Iris pigment epithelial cell (primary cell): ENCODE measurements at places on chromosomes 2 and 18.

DNA sequence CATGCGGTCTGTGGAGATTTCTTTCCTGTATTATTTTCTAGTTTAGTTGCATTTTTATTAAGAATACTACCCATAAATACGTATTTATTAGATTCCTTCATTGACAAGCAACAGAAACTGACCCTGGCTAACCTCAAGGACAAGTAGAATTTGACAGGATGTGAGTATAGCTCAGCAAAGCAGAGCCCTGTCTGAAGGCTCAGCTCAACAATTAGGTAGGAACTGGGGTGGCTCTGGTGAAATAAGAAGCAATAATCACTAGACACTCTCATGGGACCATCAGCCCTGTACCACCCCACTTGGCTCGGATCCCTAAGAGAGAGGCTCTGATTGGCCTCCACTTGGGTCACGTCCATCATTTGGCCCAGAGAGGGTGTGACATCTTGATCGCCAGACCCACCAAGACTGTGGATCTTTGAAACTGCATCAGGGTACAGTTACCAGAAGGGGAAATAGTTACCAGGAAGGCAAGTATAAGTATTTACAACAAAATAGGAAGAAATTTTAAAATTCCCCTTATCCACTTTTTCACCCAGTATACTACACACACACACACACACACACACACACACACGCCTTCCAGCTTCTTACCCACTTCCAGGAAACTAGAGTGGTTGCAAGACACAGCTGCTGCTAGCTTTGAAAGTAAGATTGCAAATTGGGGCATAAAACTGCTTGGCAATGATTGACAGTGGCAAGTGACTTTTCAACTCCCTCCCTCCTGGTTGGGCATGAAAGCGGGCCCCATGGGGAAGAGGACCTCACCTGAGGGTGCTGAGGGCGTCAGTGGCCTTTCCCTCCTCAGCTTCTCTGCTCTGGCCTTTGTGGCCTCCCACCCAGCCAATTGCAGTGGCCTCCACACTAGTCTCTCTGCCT lies 41.8 kb downstream of the KCTD18 start:
- no peak for DNase-seq

- no peak for DNase-seq
Measured at GRCh38 chr2:1619556-1619955, 124.8 kb downstream of the PXDN start.

- DNase-seq, result peak; percentile 93
Measured at GRCh38 chr2:46984642-46985476, 69.3 kb upstream of the MCFD2 start.

DNA sequence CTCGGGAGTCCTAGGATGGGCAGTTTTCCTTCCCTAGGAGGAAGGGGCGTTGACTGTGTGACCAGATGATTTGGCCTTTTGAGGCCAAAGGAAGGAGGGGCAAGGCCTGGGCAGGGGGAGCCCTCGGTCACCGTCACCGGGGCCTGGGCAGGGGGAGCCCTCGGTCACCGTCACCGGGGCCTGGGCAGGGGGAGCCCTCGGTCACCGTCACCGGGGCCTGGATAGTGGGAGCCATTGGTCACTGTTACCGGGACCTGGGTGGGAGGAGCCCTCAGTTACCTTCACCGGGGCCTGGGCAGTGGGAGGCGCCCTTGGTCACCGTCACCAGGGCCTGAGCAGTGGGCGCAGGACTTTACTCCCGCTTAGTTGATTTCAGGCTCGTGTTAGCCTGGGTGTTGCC lies 17.3 kb downstream of the D2HGDH start:
- no peak for DNase-seq

DNA sequence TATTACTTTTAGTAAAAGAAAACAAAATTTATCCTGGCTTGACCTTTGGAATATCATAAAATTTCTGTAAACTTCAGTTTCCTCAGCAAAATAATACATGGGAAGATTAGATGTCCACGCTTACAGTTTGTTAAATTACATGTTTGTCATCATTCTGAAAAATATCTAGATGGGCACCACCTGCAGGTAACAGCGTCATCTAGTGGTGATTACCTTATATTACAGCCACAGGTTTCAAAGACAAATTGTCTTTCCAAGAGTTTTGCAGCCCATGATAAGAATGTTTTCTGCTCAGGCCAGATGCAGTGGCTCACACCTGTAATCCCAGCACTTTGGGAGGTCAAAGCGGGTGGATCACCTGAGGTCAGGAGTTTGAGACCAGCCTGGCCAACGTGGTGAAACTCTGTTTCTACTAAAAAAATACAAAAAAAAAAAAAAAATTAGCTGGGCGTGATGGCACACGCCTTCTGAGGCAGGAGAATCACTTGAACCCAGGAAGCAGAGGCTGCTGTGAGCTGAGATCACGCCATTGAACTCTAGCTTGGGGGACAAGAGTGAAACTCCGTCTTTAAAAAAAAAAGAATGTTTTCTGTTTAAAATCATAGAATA lies 96.3 kb upstream of the RASGRP3 start:
- no peak for DNase-seq

DNA sequence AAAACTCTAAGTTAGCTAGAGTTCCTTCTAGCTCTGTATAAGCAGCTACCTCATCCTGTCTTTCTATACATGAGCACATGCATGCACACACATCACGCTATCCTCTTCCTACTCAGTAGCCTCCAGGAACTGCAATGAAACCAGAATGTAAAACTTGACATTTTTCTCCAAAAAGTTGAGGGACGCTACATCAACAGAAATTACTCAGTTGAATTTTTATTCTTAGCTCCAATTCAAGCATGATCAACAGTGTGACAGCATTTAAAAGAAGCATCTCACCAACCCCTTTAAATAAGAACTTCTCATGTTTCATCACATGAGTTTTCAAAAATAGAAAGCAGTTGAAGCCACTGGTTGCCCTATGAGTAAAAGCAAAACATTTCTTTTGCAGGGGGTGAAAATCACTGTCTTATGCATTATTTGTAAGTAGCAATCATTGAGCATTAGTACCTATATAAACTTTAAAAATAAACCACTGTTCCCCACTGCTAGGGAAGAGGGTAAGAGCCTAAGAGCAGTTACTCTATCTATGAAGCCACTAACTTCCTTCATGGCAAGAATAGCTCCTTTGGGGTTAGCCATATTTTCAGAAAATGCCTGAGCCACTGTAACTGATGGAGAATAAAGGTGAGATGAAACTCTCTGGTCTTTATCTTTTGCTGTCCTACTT lies 77.9 kb upstream of the ARL5A start:
- no peak for DNase-seq

DNA sequence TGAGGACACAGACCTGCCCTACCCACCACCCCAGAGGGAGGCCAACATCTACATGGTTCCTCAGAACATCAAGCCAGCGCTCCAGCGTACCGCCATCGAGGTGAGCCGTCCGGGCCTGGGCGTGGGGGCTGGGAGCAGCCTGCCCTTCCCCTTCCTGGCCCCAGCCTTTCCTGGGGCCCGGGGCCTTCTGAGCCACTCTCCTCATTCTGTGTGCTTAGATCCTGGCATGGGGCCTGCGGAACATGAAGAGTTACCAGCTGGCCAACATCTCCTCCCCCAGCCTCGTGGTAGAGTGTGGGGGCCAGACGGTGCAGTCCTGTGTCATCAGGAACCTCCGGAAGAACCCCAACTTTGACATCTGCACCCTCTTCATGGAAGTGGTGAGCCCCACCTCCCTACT lies 157.9 kb downstream of the DYSF start:
- no peak for DNase-seq

DNA sequence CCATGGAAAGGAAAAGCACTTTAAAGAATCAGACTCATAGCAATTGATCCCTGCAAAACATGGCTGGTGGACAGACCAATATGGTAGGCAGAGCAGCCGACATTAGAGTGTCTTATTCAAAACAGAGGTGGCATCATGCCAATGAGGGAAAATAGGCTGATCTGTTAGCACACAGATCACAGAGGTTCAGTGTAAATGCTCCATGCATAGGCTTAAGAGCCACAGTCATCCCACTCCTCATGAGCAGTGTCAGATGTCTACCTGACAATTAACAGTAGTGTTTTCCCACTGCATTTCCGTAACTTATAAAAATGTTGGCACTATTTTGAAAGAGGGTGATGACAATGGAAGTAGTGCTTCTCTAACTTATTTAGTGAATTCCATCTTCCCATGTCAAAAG lies 86.7 kb downstream of the SPATS2L start:
- no peak for DNase-seq

GRCh38 chr2:154189953-154190352 lies 318.2 kb downstream of the GALNT13 start:
- no peak for DNase-seq

- peak; percentile 86 for DNase-seq
Measured at GRCh38 chr2:9201185-9201891, 5.3 kb upstream of the ASAP2 start.

GRCh38 chr2:65974067-65974723 lies 460.7 kb upstream of the MEIS1 start:
- DNase-seq, result no peak

DNA sequence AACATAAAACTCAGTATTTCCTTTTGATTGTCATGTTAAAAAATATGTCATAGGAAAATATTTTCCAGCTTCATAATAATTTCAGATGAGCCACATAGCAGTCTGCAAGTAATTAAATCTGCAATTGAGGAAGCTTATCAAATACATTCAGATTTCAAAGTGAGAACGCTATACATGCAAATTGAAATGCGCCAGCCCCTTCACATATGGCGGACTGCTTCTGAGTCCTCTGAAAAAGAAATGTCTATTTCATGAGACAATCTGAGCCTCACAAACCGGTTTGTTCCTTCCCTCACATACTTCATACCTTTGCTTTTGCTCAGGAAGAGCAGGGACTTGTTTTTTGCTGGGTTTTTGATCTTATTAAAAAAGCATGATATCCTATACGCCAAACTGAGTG lies 2.3 kb upstream of the DCDC2C start:
- DNase-seq, result no peak

DNA sequence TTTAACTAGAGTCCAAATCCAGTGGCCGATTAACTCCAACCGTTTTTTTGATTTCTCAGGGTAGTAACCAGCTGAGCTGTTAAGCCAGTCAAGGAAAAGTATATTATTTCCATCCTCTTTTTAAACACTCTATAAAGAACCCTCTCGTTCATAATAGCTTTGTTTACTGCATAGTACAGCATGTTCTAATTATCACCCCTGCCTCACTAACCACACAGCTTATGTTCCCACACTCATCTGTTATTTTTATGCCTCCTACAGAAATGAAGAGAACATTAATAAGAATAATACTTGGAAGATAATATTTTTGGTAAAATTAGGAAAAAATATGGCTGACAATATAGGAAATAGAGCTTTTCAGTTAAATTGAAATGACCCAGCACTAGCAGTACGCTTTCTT lies 2132.8 kb upstream of the CELF4 start:
- DNase-seq, result no peak

DNA sequence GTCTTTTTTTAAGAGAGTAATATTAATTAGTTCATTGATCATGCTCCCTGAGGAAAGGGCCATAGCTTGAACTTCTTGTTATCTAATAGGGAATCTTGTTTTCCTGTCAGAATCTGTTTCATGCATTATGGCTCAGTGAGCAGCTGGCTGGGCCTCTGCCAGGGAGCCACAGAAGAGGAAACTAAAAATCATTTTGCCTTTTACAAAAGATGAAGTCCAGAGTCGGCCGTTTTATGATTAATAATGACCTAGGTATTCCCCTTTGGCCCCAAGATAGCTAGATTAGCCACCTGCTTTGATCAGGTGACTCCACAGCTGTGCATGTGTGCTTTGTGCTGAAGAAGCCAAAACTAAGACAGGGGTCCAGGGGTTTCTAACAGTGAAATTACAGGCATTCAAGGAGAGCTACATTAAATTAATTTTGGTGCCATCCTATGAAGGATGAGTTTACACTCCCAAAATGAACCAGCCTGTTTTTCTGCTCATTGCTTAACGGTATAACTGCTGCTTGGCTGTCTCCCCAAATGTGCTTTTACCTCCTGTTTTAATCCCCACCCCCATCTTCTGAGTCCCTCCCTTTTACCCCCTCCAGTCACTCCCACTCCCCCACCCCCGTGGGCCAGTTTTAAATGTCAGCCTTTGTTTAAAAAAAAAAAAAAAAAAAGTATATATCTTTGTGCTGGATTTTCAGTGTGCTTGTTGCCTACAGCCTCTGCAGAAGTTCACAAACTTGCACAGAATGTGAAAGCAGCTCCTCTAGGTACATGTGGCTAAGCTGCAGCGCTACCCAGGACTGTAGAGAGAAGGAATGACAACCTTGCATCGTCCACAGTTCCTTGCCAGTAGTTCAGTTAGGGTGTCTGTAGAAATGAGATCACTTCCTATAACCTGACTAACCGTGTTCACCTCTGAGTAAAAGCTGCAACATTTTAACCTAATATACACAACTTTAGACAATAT lies 93.1 kb downstream of the CABLES1 start:
- DNase-seq, result peak; percentile 79

DNA sequence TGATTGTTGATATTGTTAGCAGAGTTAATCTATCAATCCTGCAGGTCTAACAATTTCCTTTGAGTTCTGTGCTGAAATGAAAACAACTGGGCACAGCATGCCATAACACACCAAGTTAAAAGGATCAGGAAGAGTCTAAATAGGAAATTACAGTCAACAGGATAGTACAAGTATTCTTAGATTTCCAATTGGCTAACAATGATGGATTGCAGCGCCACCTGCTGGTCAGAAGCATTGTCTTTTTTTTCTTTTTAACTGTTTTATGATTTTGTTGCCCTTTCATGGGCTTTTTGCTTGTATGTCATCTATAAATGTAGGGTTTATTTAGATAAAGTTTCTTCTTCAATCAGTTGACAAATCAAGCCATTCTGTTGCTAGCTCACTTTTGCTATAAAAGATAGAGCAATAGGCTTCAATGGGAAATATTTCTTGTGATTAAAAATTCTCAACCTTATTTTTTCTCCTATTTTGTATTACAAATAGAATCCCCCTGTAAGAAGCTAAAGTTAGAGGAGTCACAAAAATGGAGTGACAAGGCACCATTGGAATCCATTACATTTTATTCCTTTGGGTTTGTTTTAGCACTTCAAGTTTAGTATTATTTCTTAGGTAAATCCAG lies 40.8 kb upstream of the RPRM start:
- DNase-seq, result peak; percentile 39

- no peak for DNase-seq
Measured at GRCh38 chr18:42394238-42394637, 439.2 kb downstream of the PIK3C3 start.

GRCh38 chr2:111238296-111238695 lies 117.6 kb downstream of the BCL2L11 start:
- DNase-seq, result no peak

DNA sequence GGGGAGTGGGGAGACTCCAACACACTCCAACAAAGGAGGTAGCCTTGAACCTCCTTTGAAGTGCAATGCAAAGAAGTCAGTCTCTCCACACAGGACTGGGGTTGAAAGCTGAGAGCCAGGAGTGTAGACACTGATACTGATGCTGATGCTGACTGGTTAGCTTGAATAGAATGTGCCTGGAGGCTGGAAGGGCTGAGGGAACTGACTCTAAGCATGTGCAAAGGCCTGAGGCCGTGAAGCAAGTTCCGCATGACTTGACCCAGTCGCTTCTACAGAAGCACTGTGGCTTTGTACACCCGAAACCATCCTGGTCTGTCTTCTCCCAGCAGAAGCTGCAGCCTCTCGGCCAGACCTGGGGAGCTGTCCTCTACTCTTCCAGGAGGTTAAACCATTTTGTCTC lies 10.4 kb downstream of the FOXI3 start:
- DNase-seq, result no peak
